MCF 10A (cell line): ENCODE measurements at places on chromosomes 3 and 15. TPM values are rescaled to one million over a fixed set of nuclear protein-coding genes. Genes with fewer than 3 reads are reported as not detected.

- no peak overlapping the region for H3K4me3 ChIP-seq
- H3K27me3 ChIP-seq = no peaks in the 10 kb centered on the region
- H3K4me1 ChIP-seq = no peaks in the 10 kb centered on the region
- DNase-seq = no peak
These were observed 261.4 kb downstream of the CNTN3 start for GRCh38 chr3:74353039-74353438.

GRCh38 chr3:152047465-152047864 lies 174.0 kb downstream of the SUCNR1 start:
- peak; percentile 90 for DNase-seq
- H3K4me1 ChIP-seq = no peaks in the 10 kb centered on the region
- H3K4me3 ChIP-seq = no peak overlapping the region
- no peaks in the 10 kb centered on the region for H3K36me3 ChIP-seq
- H3K27ac ChIP-seq = no peak overlapping the region

DNA sequence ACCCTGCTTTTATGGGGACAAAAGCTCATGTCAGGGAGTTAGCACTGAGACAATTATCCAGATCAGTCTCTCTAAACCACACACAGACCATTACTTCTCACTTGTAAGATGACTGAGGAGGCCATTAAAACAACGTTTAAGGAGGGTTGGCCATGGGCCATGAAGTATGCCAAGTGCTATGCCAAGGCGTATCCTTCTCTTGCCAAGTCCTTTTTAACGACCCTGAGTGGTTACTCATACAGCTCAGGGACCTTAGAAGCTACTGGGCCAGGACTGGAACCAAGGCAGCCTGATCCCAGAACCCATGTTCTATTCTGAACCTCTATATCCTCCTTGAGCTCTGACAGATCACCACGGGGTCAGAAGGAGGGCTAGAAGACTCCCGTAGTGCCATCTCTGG lies 50.0 kb downstream of the NMNAT3 start:
- no peaks in the 10 kb centered on the region for H3K4me1 ChIP-seq
- DNase-seq = no peak

DNA sequence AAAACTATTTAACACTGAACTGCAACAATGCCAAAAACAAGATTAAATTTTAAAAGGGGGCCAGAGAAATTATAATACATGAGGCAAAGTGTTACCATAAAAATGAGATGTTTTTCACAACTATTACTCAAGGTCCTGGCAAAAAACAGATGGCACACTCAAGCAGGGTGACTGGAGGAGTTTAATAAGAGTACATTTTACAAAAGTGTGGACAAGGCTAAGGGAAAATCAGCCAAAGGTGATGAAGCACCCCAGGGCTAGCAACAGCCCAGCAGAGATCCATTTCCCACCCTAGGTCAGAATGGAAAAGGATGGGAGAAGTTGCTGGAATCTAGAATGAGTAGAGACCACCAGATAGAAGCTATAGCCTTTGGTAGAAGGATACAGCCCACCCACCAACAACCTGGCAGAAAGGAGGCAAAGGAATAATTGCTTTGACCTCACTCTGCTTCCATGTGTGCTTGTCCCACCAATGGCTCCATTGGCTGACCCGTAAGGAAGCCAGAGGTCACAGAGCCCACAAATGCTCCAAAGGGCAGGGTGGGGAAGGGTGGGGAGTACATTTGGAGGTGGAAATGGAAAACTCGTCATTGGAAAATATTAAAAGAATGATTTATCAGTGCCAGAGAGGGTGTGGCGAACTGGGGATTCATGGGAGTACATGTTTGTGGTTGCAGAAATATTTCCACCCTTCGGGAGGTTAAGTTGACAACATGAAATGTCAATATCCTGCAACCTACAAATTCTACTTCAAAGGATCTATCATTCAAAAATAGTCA lies 161.0 kb upstream of the UBE2E2 start:
- DNase-seq = peak; percentile 37
- no peaks in the 10 kb centered on the region for H3K36me3 ChIP-seq
- peaks cover 4% of the 10 kb centered on the region for H3K27me3 ChIP-seq
- H3K4me1 ChIP-seq = peaks cover 21% of the 10 kb centered on the region
- H3K4me3 ChIP-seq = no peak overlapping the region

DNA sequence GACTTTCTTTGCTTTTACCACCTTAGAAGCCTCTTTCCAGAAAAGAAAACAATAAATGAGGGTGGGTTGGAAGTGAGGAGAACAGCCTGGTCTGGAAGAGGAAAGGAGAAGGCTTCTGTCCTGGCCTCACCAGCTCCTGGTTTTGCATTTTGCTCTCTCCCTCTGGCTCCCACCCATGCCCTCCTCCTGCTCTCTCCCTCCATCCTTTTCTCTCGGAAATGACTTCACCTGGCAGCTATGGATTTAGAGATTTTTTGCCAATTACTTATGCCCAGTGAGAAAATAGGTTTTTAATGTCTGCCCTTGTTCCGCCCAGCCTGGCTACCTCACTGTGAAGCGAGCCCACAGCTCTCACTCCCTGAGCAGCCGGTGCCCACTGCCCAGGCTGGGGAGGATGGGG lies 77.9 kb upstream of the NTRK3 start:
- no peaks in the 10 kb centered on the region for H3K27me3 ChIP-seq
- H3K36me3 ChIP-seq = no peaks in the 10 kb centered on the region
- DNase-seq = no peak
- H3K27ac ChIP-seq = no peak overlapping the region
- no peak overlapping the region for H3K4me3 ChIP-seq

GRCh38 chr3:69612791-69613190 lies 126.5 kb upstream of the MITF start:
- DNase-seq = no peak
- no peak overlapping the region for H3K4me3 ChIP-seq
- no peaks in the 10 kb centered on the region for H3K27me3 ChIP-seq
- no peak overlapping the region for H3K27ac ChIP-seq

DNA sequence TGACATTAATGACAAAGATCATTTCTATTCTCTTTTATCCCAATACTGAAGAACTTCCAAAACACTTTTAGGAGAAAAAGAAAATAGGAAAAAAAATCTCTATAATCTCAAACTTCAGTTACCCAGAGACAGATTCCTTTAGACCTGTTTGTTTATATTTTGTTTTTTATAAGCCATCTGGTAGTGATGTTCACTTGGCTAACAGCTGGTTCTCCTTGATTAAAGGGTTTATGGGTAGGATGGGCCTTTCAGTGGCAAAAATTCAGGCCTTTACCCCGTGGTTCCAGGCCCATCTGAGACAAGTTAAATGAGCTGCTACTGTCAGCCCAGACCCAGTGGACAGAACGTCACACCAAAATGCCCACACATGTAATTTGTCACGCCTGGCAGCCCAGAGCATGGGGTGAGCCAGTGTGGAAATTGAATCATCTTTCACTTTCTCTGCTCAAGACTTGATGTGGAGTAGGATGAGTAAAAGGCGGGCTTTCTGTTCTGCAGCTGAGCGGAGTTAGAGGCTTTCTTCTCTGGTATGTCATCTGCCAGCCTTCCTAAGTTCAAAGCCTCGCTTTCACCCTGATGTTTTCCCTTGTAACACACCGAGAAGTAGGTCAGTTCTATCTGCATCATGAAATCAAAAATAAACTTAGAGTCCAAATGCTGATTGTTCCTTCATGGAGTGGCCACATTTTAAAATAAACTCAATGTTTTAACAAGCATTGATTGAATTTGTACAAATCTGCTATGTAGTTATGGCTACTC lies 62.5 kb upstream of the SKOR1 start:
- no peak for DNase-seq
- H3K27ac ChIP-seq = no peak overlapping the region
- H3K27me3 ChIP-seq = no peaks in the 10 kb centered on the region

- H3K27ac ChIP-seq = no peak overlapping the region
- H3K4me1 ChIP-seq = no peaks in the 10 kb centered on the region
- no peaks in the 10 kb centered on the region for H3K27me3 ChIP-seq
- DNase-seq = no peak
These were observed 39.2 kb upstream of the STRIT1 start for GRCh38 chr3:155332716-155333115.

- H3K27ac ChIP-seq = no peak overlapping the region
- no peaks in the 10 kb centered on the region for H3K27me3 ChIP-seq
- DNase-seq = no peak
- H3K4me1 ChIP-seq = peaks cover 9% of the 10 kb centered on the region
- no peaks in the 10 kb centered on the region for H3K36me3 ChIP-seq
These were observed 180.7 kb upstream of the PDZRN3 start for GRCh38 chr3:73805435-73805834.

The GOLGA8J gene
- 0.21 TPM in 1 of 2 replicates, not detected in the other for total RNA-seq

The SAMMSON gene
- total RNA-seq = not detected in 2 replicates

The CCR8 gene
- total RNA-seq = not detected in 2 replicates
